ENCODE measurements at places on chromosomes 4 and X.

GRCh38 chr4:97330917-97331316 lies 812.4 kb downstream of the STPG2 start:
- no peak for DNase-seq

- peak; percentile 13 for DNase-seq
Observed at GRCh38 chr4:159103384-159103990, 608 bp downstream of the RAPGEF2 start.

DNA sequence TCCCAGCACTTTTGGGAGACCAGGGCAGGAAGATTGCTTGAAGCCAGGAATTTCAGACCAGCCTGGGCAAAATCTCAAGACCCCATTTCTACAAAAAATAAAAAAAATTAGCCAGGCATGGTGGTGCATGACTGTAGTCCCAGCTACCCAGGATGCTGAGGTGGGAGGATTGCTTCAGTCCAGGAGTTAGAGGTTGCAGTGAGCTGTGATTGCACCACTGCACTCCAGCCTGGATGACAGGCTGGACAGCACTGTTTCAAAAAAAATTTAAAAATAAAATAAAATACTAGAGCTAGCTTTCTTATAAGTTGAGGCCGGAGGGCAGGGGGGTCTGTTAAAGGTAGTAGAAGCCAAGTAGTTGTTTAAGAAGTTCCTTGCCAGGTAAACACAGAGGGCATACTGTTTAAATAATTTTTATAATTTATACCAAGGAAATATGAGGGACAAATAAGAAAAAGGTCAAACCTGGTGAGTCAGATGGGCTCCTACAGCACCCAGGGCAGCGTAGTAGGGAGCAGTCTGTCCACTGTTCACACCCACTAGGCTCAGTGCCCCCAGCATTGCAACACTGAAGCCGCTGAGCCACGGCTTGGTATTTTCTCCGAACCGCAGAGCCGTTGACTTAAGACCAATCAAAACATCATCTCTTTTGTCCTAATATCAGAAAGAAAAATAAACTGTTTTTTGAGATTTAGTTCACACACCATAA lies 17.3 kb downstream of the COQ2 start:
- no peak for DNase-seq

GRCh38 chr4:154416190-154416547 lies 75.4 kb downstream of the DCHS2 start:
- DNase-seq: no peak

DNA sequence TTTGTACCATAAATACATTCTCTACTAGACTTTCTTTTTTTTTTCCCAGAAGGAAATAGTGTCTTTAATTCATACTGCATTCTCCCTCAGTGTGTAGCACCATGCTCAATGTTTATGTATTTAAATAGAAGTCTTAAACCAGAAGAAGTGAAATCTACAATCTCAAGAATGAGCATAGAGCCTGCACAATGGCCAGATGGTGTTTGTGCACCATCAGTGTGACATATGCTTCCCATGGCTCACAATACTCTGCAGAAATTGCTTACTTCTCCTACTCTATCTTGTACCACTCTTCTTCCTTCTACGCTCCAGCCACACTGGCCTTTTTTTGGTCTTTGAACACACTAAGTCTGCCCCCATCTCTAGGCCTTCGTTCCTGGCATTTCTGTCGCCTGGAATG lies 2.6 kb upstream of the DOCK11 start:
- no peak for DNase-seq

GRCh38 chr4:24795666-24796381 lies 451 bp downstream of the SOD3 start:
- no peak for DNase-seq

DNA sequence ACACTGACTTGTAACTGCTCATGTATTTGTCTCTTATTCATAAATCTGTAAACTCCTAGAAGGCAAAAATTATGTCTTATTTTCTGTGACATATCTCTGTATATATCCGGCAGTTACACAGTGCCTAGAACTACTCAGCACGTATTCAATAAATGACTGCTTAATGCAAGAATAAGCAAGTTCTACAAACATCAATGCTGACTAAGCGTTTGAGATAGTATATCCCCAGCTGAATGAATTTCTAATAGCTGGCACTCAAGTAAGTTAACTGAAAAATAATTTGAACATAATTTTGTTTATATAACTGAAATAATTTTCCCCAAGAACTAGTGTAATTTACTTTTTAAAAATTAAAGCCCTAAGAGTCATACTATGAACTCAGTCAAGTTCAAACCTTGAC lies 113.7 kb downstream of the ARAP2 start:
- no peak for DNase-seq

- no peak for DNase-seq
Observed at GRCh38 chrX:134004084-134004483, 18.7 kb upstream of the GPC3 start.

- DNase-seq: no peak
Observed at GRCh38 chrX:37746951-37747350, 32.9 kb upstream of the CYBB start.

- no peak for DNase-seq
Observed at GRCh38 chr4:122899682-122900081, 22.7 kb downstream of the NUDT6 start.

- DNase-seq: no peak
Observed at GRCh38 chr4:155161357-155161756, 47.1 kb upstream of the NPY2R start.

DNA sequence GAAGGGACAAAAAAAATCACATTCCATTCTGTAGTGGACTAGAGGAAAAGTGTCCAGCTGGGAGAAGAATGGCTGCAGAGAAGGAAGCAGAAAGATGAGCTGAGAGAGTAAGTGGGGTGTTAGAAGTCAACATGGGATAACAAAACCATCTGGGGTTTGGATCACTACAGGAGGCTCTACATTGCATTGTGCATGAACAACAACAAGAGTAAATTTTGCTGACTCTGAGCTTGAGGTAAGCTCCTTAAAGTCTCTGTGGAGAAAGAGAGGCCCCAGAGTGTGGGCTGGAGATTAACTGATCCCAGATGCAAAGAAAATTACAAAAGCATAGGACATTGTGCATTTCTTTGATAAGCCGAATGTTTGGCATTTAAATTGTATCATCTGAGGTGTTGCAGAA lies 128.9 kb downstream of the UGT8 start:
- DNase-seq: no peak

DNA sequence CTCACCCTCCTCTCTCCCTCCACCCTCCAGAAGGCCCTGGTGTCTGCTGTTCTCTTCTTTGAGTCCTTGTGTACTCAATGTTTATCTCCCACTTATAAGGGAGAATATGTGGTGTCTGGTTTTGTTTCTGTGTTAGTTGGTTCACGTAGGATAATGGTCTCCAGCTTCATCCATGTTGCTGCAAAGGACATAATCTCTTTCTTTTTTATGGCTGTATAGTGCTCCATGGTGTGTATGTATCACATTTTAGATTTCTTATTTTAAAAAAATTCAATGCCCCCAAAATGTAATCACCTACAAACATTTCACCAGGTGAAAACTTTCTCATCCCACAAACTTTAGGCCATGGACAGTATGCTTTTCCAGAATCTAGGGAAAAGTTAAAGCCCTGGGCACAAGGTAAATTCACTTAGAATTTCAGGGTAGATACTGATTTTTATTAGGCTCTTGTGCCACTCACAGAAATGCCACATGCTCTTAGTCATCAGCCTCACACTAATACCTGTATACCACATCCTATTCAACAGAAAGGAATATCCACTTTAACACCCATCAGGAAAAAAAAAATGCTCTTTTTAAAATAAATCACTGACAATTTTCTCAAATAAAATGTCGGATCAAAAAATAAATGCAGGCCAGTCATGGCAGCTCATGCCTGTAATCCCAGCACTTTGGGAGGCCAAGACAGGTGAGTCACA lies 104.8 kb upstream of the ENPP6 start:
- no peak for DNase-seq

GRCh38 chr4:158496030-158496741 lies 25.5 kb upstream of the RXFP1 start:
- DNase-seq: no peak

DNA sequence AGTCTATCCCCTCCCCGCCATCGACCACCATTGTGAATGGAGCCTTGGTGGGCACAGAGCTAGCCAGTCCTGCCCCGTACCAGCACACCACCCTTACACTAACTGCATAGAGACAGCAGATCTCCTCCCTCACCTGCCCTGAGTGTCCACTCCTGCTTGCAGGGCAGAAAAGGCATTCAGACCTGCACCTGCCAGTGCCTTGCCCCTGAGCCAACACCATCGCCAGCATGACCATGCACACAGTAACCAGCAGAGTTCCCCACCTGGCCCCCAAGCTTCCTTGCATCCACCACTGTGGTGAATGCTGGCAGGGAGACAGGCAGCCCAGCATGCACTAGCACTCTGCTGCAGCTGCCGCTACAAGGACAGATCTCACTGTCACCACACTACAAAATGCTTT lies 397.1 kb downstream of the KLHL4 start:
- no peak for DNase-seq

- DNase-seq: peak; percentile 2
Observed at GRCh38 chrX:44314259-44314734, 29.2 kb downstream of the EFHC2 start.

All from CD4-positive, alpha-beta T cell treated with Interleukin-4 for 4 hours (primary cell).